ENCODE measurements at places on chromosomes 1 and 21. TPM values are rescaled to one million over a fixed set of nuclear protein-coding genes. Genes with fewer than 3 reads are reported as not detected.

GRCh38 chr1:107793896-107794453 lies 171.0 kb downstream of the VAV3 start:
- DNase-seq = no peak
- no peaks in the 10 kb centered on the region for H3K27me3 ChIP-seq
- no peaks in the 10 kb centered on the region for H3K36me3 ChIP-seq

- H3K4me1 ChIP-seq = no peaks in the 10 kb centered on the region
- H3K36me3 ChIP-seq = no peaks in the 10 kb centered on the region
- peak; percentile 20 for DNase-seq
- no peak overlapping the region for H3K27ac ChIP-seq
Measured at GRCh38 chr21:45880097-45881068, 101.2 kb upstream of the COL6A1 start.

Gene ZNF362
- 12.0 TPM for total RNA-seq

Gene LHX8
- not detected for total RNA-seq

Gene LRRC38
- not detected for total RNA-seq

DNA sequence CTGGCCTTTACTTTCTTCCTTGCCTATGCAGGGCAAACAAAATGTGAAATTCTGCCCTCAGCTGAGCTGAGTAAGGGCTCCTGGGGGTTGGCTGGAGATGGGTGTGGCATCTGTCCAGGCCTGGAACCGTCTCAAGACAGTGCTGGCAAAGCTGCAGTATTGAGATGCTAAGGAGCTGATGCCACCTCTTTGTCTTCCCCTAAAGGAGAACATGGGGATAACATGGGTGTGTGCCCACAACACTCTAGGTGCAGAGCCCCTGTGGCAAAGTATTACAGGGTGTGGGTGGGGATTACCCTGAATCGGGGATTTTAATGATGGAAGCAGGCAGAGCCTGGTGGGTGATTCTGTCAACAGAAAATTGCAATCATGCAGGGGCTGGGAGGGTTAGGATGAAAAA lies 2.5 kb upstream of the ST3GAL3 start:
- peaks cover 6% of the 10 kb centered on the region for H3K4me1 ChIP-seq
- no peaks in the 10 kb centered on the region for H3K36me3 ChIP-seq
- DNase-seq = no peak

DNA sequence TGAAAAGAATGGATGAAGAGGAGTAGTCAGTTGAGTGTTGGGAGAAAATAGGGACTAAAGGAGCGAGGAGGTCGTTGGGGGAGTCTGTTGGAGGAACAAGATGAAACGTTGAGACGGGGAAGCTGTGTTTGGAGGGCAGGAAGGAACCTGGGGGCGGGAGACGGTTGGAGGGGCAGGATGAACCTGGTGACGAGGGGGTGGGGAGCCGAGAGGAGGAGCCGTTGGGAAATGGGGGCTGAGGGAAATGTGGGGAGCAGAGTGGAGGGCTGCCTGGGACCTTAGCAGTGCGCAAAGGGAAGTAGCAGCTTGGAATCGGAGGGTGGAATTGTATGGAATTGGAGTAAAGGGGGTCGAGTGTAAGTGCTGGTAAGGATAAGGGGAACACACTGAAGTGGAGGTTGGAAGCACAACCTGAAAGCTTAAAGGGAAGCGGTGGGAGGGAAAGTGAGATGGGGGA lies 630 bp downstream of the MTF2 start:
- DNase-seq = no peak
- H3K36me3 ChIP-seq = no peaks in the 10 kb centered on the region
- peak overlapping the region; percentile 68 for H3K4me3 ChIP-seq
- peaks cover 3% of the 10 kb centered on the region for H3K4me1 ChIP-seq
